ENCODE measurements at places on chromosomes 5 and 9.

- DNase-seq, result no peak
Observed at GRCh38 chr9:93004561-93004960, 53.9 kb upstream of the SUSD3 start.

- DNase-seq, result no peak
Observed at GRCh38 chr9:1388216-1388615, 338.1 kb downstream of the DMRT2 start.

DNA sequence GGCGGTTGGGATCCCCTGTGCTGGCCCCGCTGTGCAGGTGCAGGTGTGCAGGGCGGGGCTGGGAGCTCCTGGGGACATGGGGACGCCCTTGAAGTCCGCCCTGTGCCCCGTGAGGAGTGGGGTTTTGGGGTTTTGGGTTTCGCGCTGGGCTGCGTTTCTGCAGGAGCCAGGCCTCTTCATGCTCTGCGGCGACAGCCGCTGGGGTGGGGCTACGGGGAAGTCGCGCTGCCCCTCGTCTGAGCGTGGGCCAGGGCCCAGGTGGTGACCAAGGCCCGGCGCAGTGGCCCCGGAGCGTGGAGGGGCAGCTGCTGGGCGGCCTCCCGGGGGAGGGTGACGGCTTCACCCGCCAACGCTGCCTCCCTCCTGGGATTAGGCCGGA, 47.8 kb upstream of the IRX4 start:
- no peak for DNase-seq

- no peak for DNase-seq
Observed at GRCh38 chr5:74177961-74178360, 462.6 kb downstream of the ENC1 start.

- DNase-seq, result no peak
Observed at GRCh38 chr9:114854736-114855355, 49.0 kb upstream of the TNFSF15 start.

DNA sequence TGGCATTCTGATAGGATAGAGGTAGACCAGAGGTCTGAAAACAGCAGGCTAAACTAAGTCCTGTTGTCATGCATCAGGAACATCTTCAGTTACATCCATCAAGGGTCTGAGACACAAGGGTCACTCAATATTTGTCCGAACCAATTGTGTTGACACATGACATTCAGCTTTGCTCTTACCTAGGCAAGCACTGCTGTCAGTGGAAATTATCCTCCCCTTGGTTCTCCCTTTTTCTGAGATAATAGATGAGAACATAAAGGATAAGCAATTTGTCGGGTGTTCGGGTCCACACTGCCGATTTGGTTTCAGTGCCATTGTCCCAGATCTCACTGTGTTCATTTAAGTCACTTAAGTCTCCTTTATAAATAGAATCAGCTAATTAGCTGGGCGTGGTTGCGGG, 148.3 kb upstream of the MSX2 start:
- DNase-seq, result no peak

Measured in esophagus squamous epithelium (tissue), 5 donors.